Stimulated activated CD8-positive, alpha-beta memory T cell treated with anti-CD3 and anti-CD28 coated beads, Interleukin-2, amount 100 ng/mL, for 48 hours (primary cell): ENCODE measurements at places on chromosomes 6 and 20.

DNA sequence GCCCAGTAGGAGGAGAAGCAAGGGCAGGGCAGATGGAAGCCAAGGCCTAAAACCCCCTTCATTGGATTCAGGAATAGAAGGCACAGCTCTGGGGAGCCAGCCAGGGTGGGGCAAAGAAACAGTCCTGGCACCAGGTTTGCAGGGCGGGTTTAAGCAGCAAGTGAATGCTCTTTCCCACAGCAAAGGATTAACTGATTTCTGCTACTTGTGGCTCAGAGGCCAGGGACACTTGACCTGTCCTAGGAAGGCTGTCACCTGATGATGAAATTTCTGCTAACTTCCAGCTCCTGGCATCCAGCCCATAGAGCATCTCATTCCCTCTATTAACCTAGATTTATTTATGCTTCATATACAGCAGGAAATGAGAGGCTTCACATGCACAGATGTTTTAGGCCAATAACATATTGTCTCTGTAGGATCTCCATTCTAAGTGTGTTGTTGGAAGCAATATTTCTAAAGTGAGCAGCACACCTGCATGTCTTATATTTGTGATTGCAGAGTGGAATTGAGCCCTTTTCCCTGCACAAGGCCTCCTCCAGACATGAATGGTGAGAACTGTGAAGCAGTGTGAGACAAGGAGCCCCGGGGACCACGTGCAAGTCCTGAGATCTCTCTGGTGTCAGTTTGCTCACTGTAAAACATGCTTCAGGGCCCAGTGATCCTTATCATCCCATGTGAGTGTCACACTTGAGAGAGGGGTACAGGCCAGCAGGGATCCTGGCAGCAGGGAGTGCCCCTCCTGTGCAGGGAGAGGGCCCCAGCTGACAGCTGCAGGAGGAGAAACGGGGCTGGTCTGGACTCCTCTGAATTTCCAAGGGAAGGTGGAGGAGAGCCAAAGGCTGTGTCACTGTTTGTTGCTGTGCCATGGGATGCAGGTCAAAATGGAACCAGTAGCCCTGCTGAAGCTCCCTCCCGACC, 41.1 kb upstream of the CST5 start:
- no peak for DNase-seq

DNA sequence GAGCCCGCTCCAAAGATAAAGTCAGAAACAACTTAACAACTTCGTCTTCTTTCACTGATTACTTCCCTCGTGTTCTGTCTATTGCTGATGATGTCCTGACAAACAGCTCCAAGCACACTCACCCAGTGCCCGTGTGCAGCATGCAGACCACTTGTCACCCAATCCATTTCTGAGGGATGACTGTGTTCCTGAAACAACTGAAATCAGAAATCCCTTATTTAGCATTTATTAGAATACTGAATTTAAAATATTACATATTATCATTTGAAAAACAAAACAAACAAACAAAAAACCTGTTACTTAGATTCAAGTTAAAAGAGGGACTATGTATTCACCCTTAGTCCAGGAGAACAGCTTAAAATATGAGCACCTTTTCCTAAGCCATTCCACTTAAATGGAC, 223.7 kb upstream of the QKI start:
- no peak for DNase-seq

DNA sequence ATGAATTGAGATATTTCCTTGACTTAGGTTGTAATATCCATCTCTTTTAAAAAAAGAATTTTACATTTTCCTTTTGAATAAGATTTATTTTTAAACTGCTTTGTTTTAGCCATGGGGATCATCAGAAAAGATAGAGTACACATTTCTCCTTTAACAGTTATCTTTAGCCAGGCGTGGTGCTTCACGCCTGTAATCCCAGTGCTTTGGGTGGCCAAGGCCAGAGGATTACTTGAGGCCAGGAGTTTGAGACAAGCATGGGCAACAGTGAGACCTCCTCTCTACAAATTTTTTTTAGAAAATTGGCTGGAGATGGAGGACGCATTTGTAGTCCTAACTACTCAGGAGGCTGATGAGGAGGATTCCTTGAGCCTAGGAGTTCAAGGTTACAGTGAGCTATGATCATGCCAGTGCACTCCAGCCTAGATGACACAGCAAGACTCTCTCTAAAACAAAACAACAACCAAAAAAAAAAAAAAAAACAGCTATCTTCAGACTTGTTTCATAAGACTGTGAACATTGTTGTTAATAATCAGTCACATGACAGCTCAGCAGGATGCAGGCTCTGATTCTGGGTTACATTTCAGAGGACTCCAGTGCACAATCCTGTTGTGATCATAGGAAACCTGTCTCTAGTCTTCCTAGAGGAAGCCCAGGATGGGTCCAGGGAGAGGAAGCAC, 2.0 kb upstream of the SLC17A3 start:
- no peak for DNase-seq

DNA sequence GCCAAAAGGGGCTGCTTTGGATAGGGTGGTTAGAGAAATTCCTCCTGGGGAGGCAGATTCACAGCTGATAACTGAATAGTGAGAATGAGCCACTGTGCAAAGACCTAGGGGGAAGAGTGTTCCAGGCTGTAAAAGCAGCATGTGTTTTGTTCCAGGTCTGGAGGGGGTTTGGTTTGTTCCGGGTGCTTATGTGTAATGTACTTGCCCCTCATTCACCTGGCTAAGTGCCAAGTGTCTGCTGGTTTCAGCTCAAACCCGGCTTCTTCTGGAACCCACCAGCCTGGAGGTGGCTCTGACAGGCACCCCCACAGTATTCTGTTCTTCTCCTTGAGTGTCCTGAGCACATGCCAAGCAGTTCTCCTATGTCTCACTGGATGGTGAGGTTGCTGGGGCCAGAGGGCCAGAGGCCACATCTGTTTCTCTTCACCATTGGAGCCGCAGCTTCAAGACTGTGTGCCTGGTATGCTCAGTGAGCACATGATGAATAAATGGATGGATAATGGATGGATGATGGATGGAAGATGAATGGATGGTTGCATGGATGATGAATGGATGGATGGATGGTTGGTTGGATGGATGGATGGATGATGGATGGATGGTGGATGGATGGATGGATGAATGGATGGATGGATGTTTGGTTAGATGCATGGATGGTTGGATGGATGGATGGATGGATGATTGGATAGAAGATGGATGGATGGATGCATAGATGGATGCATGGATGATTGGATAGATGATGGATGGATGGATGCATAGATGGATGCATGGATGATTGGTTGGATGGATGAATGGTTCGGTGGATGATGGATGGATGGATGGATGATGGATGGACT, 227.6 kb downstream of the BMP7 start:
- DNase-seq: no peak

DNA sequence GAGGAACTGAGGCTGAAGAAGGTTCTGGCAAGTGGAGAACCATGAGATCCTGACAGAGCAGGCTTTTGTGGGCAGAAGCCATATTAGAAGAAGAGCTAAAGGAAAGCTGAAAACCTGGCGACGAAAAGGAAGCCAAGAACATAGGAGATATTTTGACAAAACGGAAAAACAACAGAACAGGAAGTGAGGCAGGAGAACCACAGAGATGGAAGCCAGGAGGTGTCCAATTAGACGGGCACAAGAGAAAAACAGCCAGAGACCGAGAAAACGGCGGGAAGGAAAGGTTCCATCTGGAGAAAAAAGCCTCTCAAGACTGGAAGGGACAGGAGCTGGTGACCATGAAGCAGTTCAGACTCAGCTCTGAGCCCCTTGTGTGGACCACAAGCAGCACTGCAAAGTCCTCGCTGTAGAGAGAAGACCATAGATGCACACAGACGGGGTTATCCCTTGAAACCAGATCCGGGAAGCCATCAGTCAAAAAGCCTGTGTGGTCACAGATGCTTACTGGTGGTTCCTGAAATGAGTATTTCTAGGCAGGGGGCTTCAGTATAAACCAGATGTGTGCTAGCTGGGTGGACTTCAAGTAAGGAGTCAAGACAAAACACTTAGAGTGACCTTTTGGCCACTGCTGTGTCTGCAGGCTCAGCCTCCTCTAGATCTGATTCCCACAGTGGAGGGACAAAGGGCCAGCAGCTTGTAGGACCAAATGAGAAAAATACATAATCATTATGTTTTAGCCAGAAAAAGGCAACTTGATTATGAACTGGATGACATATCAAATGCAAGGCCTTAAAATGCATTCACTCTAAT, 30.7 kb downstream of the SSR1 start:
- no peak for DNase-seq

GRCh38 chr20:18279242-18279641, 9.1 kb upstream of the ZNF133 start:
- no peak for DNase-seq

DNA sequence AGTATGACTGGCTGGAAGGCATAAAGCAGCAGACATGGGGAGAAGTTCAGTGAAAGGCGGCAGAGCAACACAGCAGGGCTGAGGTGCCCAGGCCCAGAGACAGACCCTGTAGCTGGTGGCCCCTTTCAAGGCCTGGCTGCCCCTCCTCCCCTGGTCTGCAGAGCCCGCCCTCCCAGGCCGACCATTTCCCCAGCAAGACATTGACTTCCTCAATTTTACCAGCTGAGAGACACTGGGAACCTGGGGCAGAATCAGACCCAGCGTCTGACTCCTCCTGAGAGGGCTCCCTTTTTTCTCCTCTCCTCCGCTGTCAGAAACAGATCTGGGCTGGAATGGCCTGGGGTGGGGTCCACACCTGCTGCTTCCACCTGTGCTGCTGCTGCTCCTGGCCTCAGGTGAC, at the start of gene TREML4:
Gene TREML4, plus strand, starts transcription at position 254 of the 400 bp plus-strand sequence. Its CDS starts 79 bp downstream, at position 333.
- no peak for DNase-seq
